Transverse colon (tissue), 4 donors: ENCODE measurements at places on chromosomes 2 and 18. TPM values are rescaled to one million over a fixed set of nuclear protein-coding genes. Genes with fewer than 3 reads are reported as not detected.
A peak's percentile ranks its signal among the peaks of the same experiment; 100 is the strongest.

DNA sequence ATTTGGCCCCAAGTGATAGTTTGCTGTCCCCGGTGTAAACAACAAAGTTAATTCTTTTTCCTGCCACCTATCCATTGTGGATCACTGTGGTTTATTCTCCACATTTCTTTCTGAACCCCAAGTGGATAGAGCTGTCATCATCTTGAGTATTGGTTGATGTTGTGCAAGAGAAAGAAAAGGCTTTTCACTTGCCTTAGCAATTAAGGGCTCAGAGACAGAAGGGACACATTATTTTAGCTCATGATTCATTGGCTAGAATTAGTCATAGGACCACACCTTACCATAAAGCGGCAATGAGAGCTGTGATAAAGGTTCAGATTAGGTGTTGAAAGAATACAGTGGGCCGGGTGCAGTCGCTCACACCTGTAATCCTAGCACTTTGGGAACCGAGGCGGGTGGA, 442.1 kb upstream of the DCC start:
- no peak overlapping the region for H3K4me3 ChIP-seq
- no peak overlapping the region for H3K27ac ChIP-seq
- H3K36me3 ChIP-seq = no peaks in the 10 kb centered on the region
- H3K27me3 ChIP-seq = no peaks in the 10 kb centered on the region
- peaks cover 3% of the 10 kb centered on the region for H3K4me1 ChIP-seq
- DNase-seq = peak; percentile 40

- H3K36me3 ChIP-seq = no peaks in the 10 kb centered on the region
- DNase-seq = no peak
- no peaks in the 10 kb centered on the region for H3K4me1 ChIP-seq
- no peak overlapping the region for H3K4me3 ChIP-seq
- H3K27ac ChIP-seq = no peak overlapping the region
- no peaks in the 10 kb centered on the region for H3K27me3 ChIP-seq
These were observed 326.3 kb upstream of the MC4R start for GRCh38 chr18:60698901-60699300.

DNA sequence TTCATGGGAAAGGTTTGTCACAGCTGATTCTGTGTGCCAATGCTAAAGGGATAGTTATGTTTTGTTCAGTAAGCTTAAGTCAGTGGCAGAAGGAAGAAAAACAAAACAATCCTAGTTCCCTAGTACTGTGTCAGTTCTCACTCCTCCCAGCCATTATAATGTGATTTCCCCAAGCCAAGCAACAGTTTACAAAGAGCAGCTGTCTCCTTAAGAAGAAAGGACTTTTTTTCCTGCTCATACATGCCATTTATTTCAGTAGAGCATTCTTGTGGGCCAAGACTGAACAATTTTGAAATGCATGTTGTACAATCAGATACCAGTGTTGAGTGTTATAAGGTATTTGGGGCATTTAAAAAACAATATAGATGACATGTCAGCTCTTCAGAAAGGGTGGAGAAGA, 52.1 kb downstream of the NEMP2 start:
- no peak for DNase-seq
- peaks cover 7% of the 10 kb centered on the region for H3K4me1 ChIP-seq
- H3K27ac ChIP-seq = no peak overlapping the region
- H3K4me3 ChIP-seq = no peak overlapping the region

DNA sequence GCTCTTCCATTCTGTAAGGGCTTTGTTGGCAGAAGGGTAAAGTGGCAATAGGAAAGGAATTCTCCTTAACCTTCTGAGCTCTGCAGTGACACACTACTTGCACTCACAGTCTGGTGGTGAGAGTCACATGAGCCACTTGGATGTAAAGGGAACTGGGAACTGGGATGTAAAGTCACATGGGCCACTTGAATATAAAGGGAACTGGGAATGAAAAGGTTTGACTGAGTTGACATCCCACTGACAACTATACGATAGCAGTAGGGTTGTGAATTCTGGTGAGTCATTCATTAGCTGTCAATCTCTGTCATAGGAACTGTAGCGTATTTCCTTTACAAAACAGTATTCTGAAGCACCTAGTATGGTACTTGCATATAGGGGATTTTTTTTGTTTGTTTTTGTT, 5.5 kb downstream of the RPE start:
- H3K36me3 ChIP-seq = no peaks in the 10 kb centered on the region
- no peak overlapping the region for H3K27ac ChIP-seq
- no peak for DNase-seq
- peaks cover 19% of the 10 kb centered on the region for H3K4me1 ChIP-seq
- no peaks in the 10 kb centered on the region for H3K27me3 ChIP-seq

The DNAJC27 gene
- total RNA-seq = 5.2 TPM

The COL4A4 gene
- 1.5 TPM for total RNA-seq

DNA sequence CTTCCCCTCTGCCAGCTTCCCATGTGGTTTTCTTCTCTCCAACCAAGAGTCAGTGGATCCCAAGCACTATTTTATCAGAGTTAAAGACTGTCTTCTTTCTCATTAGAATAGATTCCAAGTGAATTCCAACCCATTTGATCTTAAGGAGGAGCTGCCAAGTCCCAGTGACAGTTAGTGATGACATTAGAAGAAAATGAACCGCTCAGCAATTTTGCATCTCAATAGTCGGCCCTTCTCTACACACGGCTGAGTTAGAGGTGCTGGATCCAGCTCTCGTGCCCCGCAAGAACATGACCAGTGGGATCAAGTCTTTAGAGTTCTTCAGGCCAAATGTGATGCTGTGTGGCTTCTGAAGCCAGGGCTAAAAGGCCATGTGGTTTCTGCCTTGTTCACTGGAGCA, 132.6 kb downstream of the SH3BP4 start:
- no peak overlapping the region for H3K27ac ChIP-seq
- H3K4me1 ChIP-seq = peaks cover 11% of the 10 kb centered on the region
- H3K27me3 ChIP-seq = no peaks in the 10 kb centered on the region
- no peaks in the 10 kb centered on the region for H3K36me3 ChIP-seq
- no peak for DNase-seq

DNA sequence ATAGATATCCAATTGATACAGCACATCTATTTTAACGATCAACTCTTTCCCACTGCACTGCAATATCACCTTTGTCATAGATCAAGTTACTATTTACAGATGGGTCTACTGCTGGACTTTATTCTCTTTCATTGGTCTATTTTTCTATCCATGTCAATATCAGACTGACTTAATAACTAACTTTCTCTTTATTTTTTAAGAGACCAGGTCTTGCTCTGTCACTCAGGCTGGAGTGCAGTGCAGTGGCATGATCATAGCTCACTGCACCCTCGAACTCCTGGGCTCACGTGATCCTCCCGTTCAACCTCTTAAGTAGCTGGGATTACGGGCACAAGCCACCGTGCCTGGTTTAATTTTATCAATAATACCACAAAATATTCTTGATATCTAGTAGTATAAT, 71.2 kb downstream of the TLK1 start:
- H3K36me3 ChIP-seq = no peaks in the 10 kb centered on the region
- peaks cover 31% of the 10 kb centered on the region for H3K4me1 ChIP-seq
